Aortic smooth muscle cell (primary cell): ENCODE measurements at places on chromosomes 6 and 20. TPM values are rescaled to one million over a fixed set of nuclear protein-coding genes. Genes with fewer than 3 reads are reported as not detected.

The CFAP61 gene
- total RNA-seq = 0.12 and 0.13 TPM in 2 replicates

The HEY2 gene
- total RNA-seq = 1.1 and 1.7 TPM in 2 replicates

The THBD gene
- 123 and 293 TPM in 2 replicates for total RNA-seq

The CCDC170 gene
- 0.31 and 2.0 TPM in 2 replicates for total RNA-seq

The CD93 gene
- total RNA-seq = 13.4 and 29.6 TPM in 2 replicates

The NOX3 gene
- not detected in 2 replicates for total RNA-seq

The MYBL2 gene
- total RNA-seq = 3.9 and 6.1 TPM in 2 replicates

The SRMS gene
- not detected in 2 replicates for total RNA-seq

The NRSN1 gene
- not detected in 2 replicates for total RNA-seq

The TBC1D7 gene
- total RNA-seq = 17.6 and 21.1 TPM in 2 replicates

The MRPS10 gene
- 42.2 and 46.9 TPM in 2 replicates for total RNA-seq

The TMEM244 gene
- total RNA-seq = not detected in 2 replicates

The SERINC3 gene
- total RNA-seq = 185 and 230 TPM in 2 replicates

The NOTCH4 gene
- total RNA-seq = 1.3 and 2.2 TPM in 2 replicates

The GMDS gene
- 20.2 TPM in 2 replicates for total RNA-seq

The SRPK1 gene
- 43.8 and 46.1 TPM in 2 replicates for total RNA-seq

The SPINT3 gene
- total RNA-seq = not detected in 2 replicates

The VEGFA gene
- 15.9 and 39.5 TPM in 2 replicates for total RNA-seq

The PHF3 gene
- total RNA-seq = 49.7 and 57.8 TPM in 2 replicates

The RHAG gene
- total RNA-seq = 0.06 TPM in 1 of 2 replicates, not detected in the other

The ENPP1 gene
- total RNA-seq = 1.9 and 2.0 TPM in 2 replicates

The CTAGE9 gene
- not detected in 2 replicates for total RNA-seq

The EYA4 gene
- total RNA-seq = 0.12 and 0.13 TPM in 2 replicates

The ETV7 gene
- total RNA-seq = under 0.01 and 0.37 TPM in 2 replicates

The ENPP4 gene
- total RNA-seq = 7.3 and 21.3 TPM in 2 replicates

The BPIFB1 gene
- total RNA-seq = not detected in 2 replicates

The MYB gene
- total RNA-seq = 0.06 and 0.53 TPM in 2 replicates

The RIPOR2 gene
- total RNA-seq = 0.87 and 5.4 TPM in 2 replicates

The ARMC12 gene
- total RNA-seq = 0.06 and 0.13 TPM in 2 replicates
